ENCODE measurements at places on chromosomes 1 and 21.

DNA sequence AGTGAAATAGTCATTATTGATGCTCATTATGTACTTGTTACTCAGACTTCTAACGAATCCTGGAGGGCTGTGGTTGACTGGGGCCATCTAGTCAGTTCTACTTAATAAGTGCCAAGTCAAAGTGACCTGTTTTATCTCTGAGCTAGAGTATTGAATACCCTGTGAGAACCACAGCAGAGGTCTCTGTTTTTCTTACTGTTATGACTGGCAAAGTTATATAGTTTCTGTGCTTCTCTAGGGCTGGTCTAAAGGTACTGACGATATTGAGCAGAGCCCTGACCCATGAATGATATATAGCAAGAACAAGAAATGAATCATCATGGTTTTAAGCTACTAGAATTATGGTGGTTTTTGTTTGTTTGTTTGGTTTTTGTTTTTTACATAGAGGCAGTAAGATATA lies 555.8 kb downstream of the PLA2G4A start:
- DNase-seq, result no peak

DNA sequence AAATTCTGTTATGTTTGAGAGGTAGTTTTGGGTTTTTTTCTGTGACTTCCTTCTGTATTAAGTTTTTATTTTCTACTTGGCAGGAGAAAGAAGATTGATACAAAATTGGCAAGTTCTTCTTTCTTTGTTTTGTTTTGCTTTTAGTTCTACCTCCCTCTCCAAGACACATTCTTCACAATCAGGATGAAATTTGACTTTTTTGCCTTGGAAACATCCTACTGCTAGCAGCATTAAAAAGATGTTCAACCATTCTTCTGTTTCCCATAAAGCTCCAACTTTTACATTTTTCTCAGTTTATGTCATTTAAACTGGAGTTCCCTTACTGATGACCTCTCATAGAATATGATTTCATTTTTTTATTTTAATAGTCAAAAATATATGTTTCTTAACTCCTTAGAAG lies 234.8 kb downstream of the NCAM2 start:
- DNase-seq, result no peak

- DNase-seq, result peak; percentile 81
Observed at GRCh38 chr1:156489166-156489934, 11.2 kb downstream of the MEF2D start.

DNA sequence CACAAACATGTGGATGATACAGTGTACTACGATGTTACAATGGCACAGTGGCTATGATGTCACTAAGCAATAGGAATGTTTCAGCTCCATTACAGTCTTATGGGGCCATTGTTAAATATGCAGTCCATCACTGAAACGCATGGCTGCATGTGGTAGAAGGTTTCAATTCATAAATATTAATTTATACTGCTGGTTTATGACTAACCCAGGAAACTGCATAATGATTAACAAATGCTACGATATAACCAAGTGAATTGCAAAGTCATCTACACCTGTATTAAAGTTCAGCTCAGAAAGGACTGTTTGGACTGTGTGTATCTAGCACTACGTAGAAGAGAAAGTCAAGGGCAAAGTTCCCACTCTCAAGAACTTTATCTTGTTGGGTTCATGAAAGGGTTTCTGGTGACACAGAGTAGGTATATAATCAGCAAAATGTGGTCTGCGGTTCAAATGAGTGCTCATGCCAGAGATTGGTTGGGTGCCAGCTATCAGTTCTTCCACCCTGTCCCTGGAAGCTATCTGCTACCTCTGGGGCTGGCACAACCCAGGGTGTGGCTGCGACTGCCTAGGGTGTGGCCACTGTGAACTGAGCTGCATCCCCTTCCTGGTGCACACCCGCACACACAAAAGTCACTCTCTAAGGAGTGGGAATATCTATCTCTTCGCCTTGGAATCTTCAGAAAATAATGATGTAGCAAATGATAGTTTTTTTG lies 14.8 kb downstream of the MGST3 start:
- DNase-seq, result no peak

- DNase-seq, result no peak
Observed at GRCh38 chr1:231068762-231069161, 28.7 kb upstream of the FAM89A start.

DNA sequence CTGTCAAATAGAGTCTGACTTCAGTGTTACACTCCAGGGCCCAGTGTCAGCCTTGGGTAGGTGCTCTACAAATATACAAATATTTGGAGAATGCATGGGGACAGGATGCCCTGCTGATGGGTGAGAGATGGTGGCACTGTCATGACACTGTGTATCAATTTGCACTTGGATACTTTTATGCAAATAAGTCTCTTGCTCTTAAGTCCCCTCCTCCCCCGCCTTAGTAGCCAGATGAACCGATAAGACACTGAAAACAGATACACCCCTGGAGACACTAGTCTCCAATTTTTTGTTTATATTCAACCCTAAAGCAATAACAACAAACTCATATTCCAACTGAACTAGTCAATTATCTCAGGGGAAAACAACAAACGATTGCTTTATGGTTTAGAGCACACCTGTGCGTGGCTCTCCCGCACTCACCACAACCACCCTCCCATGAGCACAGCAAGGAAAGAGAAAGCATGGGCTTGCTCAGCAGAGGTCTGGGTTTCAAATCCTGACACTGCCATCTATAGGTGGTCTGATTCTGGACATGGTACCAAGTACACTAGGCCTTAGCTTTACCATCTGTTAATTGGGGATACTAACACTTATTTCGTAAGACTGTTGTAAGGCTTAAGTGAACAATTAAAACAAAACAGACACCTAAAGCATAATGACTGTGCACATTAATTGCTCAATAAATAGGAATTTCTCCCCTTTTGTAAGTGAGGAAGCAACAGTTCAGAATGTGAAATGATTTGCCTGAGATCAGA lies 50.3 kb downstream of the HIVEP3 start:
- DNase-seq, result no peak

DNA sequence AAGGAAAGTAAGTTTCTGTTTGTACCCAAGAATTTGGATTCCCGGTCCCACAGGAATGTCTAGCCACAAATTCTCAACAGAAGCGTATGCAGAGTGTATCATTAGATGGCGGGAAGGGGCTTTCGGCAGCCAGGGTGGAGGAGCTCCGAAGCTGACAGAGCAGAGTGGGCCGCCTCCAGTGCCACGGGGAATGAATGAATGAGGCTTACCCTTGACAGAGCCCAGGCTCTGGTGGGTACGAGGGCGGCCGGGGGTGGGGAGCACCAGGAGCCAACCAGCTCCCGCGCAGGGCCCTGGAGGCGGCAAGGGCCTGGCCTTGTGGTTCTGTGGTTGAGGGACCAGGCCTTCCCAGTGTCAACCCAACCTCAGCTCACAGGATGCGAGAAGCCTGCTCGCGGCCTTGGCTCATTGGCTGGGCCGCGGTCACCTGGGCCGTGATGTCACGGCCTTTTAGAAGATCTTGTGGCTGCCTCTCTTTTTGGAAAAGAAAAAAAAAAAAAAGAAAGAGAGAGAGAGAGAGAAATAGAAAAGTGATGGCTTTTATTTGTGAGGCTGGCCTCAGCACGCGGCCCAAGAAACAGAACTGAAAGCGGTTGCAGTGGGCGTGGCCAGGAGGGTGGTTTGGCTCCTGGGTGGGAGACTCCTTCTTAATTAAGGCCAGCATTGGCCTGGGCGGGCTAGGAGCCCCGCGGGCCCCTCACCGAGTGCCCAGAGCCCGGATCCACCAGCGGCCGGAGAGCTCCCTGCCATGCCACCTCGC lies 34.9 kb upstream of the RUNX3 start:
- no peak for DNase-seq

- no peak for DNase-seq
Observed at GRCh38 chr1:211822677-211823407, 7.7 kb downstream of the LPGAT1 start.

GRCh38 chr21:33029975-33030461 lies 4.3 kb downstream of the OLIG2 start:
- DNase-seq, result no peak

DNA sequence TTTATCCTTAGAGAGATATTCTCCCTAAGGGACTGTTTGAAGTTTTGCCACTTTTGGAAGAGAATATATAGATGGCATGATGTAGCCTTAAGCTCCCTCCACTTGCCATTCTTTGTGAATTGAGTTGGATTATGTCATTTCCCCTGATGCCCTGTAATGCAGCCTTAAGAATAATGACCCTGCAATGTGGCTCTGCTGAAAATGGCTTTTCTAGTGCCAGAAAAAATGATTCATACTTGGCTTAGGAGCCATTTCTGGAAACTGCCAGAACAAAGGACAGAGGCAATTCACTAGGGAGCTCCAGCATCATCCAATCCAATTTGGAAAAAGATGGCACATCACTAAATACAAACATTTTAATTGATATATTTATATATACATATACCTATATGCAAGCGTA lies 265.3 kb downstream of the SPATA17 start:
- no peak for DNase-seq

- DNase-seq, result no peak
Observed at GRCh38 chr1:93658188-93658587, 23.4 kb downstream of the BCAR3 start.

DNA sequence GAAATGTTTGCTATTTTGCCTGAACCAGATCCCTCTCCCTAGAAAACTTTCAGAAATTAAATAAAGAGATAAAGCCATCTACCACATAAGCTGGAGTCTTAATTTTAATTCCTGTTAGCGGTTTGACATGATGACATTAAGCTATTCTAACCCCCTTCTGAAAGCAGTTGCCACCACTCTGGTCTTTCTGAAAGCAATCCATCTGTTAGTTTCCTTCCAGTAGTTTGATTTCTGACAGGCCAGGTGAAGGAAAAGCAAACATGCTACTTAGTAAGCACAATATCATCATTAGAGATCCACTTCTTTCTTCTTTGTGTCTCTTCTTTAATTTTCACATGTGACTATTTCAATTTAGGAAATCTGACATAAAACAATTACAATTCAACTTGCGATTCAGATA lies 39.9 kb downstream of the RGL1 start:
- DNase-seq, result no peak

DNA sequence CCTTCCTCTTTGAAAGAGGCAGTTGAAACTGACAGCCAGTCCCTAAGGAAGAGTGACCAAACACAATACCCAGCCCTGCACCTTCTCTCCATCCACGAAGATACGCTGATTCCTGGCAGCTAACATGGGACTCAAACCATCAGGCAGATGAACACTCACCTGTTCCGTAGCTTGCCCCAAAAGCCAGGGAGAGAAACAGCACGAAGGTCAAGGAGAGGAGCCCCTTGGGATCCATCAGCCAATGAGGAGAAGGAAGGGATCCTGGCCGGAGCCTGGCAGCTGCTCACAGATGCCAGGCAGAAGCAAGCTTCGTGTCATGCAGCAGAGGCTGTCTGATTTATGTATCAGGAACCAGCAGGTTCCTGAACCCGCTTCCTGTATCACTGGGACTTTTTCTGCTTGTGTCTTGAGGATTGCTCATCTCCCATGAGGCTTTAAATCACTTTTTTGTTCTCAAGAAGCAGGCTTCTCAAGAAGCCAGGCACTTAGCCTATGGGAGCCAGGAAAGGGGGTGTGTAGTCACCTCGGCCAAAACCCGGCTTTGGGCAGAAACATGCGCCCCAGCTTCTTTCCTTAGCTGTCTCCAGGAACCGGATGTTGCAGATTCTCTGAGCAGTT lies at the start of gene SLAMF1:
SLAMF1 (minus strand) TSS at position 334 of the 618 bp plus-strand sequence; CDS start at position 235, 99 bp downstream.
- no peak for DNase-seq

GRCh38 chr21:32957545-32957944 lies 68.2 kb upstream of the OLIG2 start:
- no peak for DNase-seq

GRCh38 chr21:35868005-35868868 lies 192.1 kb downstream of the SETD4 start:
- DNase-seq, result no peak

- DNase-seq, result no peak
Observed at GRCh38 chr1:201169203-201169602, 14.9 kb upstream of the TMEM9 start.

- no peak for DNase-seq
Observed at GRCh38 chr1:25425098-25426085, 4.8 kb upstream of the RHCE start.

DNA sequence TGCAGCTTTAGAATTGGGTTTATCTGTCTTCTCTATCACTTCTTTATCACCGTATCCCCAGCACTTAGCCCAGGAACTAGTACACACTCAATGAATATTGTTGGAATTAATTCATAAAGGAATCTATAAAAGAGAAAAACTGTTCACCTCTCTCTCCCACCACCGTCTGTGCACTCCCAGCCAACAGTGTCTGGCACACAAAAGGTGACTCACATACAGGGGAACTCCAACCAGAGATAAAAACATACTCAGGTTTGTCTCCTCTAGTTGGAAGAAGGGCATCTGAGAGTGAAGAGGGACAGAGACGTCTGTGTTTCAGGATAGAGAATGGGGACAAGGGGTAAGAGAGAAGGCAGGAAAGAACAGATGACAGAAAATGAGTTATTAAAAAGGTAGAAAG lies 10.0 kb downstream of the ITLN1 start:
- DNase-seq, result no peak

DNA sequence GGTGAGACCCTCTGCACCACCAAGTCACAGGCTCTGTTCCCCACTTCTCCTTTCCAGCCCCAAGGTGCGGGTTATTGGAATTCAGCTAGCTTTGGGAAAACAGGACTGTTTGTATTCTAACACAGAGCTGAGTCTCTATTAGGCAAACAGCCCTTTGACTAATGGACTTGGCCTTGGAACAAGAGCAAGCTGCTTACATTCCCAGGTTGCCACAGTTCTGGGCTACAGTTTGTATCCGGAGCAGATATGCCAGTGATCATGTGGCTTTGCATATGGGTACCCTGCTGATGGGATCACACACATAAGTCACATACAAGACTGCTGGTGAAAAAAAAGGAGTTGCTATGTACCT lies 110.5 kb upstream of the COA6 start:
- no peak for DNase-seq

DNA sequence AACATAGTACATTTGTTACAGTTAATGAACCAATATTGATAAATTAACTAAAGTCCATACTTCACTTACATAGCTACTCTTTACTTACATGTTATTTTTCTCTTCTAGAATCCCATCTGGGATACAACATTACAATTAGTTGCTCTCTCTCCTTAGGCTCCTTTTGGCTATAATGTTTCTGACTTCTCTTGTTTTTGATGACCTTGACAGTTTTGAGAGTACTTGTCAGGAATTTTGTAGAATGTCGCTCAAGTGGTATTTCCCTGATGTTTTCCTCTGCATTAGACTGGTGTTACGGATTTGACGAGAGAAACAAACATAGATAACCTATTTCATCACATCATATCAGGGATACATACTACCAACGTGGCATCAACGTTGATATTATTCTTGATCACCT lies 925.4 kb upstream of the TMPRSS15 start:
- no peak for DNase-seq

- no peak for DNase-seq
Observed at GRCh38 chr1:153400244-153400643, 9.4 kb upstream of the S100A8 start.
